NCI-H748 treated with DMSO at 0.1 percent for 48 hours (cell line): ENCODE measurements at places on chromosomes 13 and 19.

GRCh38 chr13:51105046-51105445 lies 6.0 kb downstream of the C13orf42 start:
- DNase-seq, result no peak

DNA sequence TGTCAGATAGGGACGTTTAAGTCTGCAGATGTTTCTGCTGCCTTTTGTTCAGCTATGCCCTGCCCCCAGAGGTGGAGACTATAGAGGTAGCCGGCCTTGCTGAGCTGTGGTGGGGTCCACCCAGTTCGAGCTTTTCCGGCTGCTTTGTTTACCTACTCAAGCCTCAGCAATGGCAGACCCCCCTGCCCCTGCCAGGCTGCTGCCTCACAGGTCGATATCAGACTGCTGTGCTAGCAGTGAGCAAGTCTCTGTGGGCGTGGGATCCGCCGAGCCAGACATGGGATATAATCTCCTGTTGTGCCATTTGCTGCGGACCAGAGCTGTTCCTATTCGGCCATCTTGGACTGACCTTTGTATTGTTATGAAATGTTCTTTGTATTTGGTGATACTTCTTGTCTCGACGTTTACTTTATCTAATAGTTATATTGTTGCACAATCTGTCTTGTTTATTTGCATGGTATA lies 46.3 kb downstream of the NBEA start:
- DNase-seq, result no peak

DNA sequence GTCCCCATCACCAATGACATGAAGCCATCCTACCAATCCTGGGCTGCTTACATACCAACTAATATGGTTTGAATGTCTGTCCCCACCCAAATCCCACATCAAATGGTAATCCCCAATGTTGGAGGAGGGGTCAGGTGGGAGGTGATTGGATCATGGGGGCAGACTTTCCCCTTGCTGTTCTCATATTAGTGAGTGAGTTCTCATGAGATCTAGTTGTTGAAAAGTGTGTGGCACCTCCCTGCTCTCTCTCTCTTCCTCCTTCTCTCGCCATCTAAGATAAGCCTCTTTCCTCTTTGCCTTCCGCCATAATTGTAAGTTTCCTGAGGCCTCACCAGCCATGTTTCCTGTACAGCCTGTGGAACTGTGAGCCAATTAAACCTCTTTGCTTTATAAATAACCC lies 53.6 kb upstream of the FAM124A start:
- DNase-seq, result no peak

DNA sequence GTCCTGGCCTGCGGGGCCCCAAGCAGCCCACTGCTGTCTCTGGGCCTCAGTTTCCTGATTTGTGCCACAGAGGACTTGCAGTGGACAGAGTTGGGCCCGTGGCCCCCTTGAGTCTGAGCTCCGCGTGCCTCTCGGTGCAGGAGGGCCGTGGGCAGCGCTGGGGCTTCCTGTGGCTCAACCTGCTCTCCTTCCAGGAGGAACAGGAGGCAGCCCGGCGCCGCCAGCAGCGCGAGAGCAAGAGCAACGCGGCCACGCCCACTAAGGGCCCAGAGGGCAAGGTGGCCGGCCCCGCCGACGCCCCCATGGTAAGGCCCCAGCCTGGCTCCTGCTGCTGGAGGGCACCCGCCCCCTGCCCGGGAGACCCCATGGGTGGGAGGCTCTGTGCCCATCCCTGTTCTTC lies 25.9 kb downstream of the PLEKHJ1 start:
- DNase-seq, result no peak

GRCh38 chr13:98548230-98548629 lies 28.7 kb downstream of the STK24 start:
- DNase-seq, result no peak

- no peak for DNase-seq
Observed at GRCh38 chr13:40483601-40484000, 182.8 kb downstream of the FOXO1 start.

DNA sequence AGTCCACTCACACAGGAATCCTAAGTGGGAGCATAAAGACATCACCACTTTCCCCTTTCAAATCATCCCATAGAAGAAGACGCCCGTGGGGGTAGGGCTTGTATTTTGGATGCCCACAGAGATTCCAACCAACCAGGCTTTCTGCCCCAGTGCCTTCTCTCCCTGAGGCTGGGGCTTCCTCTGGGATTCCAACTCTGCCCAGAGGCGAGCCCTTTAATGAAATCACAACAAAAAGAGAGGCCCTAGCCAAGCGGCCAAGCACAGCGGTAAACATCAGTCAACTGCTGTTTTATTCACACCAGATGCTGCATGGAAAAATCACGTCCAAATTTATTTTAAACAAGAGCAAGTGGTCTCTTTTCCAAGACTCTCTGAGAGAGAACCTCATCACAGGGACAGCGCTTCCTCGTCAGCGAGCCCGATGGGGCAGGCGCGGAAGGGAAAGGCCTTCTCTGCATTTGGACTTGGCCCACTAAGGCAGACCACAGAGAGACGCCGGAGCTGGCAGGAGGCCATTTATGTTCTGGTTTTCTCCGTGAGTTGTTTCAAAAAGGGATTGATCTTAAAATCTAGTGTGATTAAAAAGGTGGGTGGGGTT lies 31.5 kb downstream of the ADPRHL1 start:
- DNase-seq, result no peak
